ENCODE measurements at places on chromosomes 2 and 18.

GRCh38 chr2:142944721-142945120, 67.3 kb downstream of the KYNU start:
- DNase-seq, result no peak

GRCh38 chr2:71589763-71590162, 136.4 kb downstream of the DYSF start:
- DNase-seq, result no peak

DNA sequence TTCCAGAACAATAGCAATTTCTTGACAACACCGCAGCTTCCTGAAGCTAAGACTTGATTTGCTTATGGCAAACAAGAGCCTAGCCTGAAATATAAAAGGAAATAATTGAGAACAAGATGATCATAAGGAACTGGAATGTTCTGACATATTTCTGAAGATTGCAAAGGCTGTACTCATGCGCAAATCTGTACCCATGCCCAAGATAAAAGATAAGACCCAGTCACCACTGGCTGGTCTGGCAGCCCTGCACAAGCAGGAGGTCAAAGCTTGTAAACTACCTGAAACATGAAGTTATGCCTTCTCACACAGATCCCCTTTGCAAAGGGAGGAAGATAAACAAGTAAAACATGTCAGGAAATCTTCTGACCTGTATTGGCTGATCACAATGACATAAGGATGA, 160.8 kb upstream of the GYPC start:
- no peak for DNase-seq

DNA sequence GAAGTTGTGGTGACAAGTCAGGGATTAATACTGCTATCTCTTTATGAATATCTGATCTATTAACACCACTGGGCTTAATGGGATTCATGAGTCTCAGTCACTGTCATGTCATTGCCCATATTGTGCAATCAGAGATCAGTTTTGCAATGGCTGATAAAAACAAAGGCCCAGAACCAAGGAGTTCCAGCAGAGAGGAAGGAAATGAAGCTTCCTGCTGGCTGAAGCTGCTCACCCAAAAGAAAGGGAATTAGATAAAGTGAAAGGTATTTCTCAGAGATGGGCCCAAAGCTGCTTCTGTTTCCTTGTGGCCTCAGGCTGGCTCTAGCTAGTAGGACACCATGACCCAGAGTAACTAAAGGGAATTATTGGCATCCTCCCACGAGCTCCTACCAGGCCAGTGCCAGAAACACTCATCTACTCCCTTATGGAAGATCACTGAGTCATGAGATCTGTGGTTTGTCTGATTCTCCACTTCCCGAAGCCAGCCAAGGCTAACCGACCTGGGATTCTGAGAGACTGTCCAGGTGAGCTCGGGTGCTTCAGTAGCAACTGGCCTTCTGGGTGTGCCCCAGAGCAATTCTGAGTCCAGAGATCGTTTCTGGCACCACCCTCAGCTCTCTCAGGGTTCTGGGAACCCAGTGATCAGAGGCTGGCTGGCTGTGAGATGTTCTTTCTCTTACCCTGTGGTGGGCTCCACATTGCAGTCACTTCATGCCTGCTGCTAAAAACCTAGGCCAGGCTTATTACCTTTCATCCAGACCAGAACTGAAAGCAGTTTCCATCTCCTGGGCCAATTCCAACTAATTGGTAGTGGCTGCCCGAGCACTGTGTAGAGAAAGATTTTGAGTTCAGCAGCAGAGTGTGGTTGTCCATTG, 129.5 kb upstream of the PELI1 start:
- DNase-seq, result no peak

DNA sequence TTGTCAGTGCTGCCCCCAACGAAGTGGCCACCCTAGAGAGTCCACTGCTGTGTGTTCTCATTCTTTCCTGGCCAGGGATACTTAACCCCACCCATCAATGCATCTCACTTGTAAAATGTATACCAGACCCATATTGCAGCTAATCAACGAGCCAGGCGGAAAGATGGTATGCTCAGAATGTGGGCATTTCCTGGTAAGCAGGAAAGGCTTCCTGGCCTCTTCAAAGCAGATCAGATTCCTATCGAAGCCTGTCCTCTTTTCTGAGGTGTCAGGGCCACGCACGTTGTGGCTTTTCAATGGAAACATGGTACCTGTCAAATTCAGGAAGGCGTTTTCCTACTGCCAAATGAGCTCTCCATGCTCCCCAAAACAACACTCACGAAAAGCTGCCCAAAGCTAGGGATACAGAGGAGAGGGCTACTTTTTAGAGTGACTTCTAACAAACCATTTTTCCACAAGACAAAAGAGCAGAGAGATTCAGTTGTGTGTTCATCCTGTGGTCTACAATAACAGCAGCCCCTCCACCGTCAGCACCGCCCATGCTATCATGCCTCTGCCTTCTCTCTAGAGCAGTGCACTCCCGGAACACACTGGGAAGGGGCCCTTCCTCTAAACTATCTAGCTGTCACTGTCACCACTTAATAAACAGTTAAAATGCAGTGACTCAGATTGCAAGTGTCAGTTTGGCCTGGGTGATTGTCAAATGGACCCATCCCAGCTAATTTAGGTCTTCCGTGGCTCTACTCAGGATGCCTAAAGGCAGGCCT, 535.1 kb downstream of the RNF144A start:
- DNase-seq, result no peak

DNA sequence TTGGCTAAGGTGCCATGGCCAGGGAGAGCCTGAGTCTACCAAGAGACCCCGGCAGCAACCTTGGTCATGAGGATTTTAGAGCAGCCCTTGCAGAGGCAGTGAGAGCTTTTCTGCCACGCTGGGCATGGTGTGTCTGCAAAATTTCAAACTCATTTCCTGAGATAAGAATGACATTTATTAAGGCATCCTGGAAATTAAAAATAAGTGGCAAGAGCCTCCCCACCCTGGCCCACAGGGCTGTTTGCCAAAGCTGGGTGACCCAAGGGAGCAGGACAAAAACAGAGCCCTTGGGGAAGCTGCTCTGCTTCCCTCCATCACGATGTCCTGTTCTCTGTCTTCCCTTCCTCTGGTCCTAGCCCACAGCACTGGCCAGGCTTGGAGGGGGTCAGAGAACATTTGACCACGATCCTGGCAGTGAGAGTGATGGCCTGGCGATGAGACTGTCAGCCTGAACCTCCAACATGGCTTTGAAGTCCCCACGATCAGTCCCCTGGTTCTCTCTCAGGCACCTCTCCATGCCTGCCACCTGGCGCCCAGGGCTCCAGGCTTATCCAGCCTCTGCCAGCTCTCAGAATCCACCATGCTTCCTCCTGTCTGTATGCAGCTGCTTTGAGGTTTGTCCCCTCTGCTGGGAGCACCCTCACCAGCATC, 68.9 kb upstream of the RMDN2 start:
- DNase-seq, result no peak

- peak; percentile 20 for DNase-seq
Measured at GRCh38 chr2:118750959-118751565, 96.4 kb downstream of the EN1 start.
